NCI-H526 (cell line): ENCODE measurements at places on chromosomes 5 and 9.

DNA sequence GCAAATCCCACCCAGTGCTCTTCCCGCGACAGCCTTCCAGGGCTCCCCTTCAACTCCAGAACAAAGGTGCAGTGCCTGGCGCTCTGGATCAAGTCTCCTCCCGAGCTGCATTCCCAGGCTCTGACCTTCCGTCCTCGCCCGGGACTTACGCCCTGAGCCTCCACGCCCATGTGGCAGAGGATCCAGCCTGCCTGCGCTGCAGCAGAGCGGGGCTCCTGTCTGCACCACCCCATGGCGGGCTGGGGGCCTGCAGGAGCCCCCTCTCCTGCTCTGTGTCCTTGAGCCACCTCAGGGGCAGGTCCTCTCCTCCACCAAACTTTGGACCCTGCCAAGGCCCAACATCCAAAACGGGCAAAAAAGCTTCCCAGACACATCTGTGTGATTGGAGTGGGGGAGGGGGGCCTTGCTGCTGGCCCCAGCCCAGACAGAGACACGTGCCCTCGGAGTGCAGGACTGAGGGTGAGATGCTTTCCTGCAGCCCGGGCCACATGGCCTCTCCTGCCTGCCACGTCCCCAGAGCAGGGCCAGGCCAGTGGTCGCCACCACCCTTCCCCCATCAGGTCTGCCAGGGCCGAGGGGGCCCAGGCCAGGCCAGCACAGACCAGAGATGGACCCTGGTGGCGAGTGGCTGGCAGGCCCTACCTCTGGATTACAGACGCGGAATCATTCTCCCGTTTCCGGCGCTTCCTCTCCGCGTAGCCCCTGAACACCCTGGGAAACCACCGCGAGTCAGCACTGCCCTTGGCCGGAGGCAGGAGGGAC, 4.4 kb downstream of the NSMF start:
- no peak for DNase-seq

DNA sequence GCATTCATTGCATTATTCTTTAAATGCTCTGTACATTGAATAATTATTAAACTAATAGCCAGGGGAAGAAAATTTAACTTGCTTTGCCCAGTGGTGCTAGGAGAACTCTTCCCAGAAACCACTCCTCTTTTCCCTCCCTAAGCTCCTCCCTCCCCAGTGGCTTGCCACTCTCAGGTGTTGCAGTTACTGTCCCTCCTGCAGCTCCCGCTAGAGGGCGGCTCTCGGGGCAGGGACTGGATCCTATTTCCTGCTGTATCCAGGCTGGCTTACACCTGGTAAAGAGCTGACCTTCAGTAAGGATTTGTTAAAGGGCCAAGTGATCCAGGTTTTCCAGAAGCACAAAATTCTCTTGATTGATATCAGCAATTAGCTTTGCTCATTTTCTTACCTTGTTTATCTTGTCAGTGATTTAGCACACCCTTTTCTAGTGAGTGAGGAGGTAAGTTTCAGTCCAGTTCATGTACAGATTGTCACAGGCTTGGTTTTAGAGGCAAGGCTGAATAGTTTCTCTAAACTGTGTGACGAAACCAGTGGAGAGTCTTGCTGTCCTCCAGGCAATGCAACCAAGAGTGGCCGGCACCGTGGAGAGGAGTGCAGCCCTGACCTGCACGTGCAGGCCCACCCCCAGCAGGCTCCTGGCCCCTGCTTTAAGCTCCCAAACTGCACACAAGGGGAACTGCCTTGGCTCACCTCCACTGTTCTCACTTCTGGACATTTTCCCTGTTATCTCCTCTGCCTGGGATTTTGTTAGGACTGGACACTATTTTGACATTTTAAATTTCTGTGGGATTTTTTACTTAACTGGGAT, 423.8 kb downstream of the SPOCK1 start:
- DNase-seq: peak; percentile 70

DNA sequence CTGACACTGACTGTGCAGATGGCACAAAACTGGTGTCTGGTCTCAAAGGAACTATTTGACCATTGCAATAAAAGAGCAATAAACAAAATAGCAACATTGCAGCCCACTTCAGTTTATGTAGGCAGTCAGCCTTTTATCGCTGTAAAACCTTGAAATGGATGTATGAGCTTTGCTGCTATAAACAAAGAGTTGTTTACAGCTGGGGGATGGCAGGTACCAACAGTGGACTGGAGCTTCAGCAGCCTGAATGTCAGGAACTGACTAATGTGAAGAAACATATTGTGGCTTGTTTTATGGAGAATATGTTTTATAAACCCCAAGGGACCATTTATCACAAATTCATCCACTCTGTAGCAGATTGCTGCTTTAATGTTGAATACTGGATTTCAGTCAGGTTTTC, 78.0 kb downstream of the PTPRD start:
- DNase-seq: no peak

- DNase-seq: no peak
Measured at GRCh38 chr9:135078361-135078821, 9.1 kb upstream of the OLFM1 start.

- no peak for DNase-seq
Measured at GRCh38 chr5:61381968-61382367, 49.9 kb downstream of the ZSWIM6 start.

DNA sequence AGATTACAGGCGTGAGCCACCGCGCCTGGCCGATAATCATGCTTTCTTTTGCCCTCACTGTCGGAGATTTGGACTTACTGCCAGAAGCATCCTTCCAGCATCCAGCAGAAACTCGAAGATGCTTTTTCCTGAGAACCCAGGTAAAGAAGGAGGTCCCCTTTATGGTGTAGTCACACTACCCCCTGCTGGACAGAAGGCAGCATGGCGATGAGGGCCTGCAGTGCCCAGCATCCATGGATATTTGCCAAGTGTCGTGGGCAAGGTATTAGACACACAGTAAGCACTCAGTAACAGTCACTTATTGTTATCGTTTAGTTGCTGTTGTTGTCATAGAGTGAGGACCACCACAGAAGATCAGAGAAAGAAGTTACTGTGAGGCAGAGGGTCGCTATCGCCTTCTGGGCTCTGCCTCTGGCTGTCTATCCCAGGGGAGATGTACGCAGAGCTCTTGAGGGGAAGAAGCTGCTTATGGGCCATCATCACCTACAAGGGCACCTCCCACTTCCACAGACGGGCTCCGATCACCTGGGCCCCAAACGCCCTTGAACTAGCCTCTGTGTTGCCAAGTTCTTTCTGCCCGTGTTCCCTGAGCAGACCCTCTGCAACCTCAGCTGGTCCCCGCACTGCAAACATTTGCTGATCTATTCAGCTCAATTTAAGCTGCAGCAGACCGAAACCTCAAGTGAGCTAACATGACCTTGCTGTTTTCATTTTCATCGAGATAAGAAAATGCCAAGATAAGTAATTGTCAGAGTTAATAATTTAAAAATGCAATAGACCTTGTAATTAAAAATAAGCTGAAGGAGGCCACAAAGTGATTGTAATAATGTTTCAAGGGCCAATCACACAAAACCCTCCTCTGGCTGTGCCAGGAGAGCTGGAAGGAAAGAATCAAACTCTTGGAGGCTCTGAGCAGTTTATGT, 23.9 kb downstream of the C5orf15 start:
- DNase-seq: peak; percentile 68

GRCh38 chr9:37963936-37964739, 60.2 kb upstream of the SLC25A51 start:
- DNase-seq: peak; percentile 98

DNA sequence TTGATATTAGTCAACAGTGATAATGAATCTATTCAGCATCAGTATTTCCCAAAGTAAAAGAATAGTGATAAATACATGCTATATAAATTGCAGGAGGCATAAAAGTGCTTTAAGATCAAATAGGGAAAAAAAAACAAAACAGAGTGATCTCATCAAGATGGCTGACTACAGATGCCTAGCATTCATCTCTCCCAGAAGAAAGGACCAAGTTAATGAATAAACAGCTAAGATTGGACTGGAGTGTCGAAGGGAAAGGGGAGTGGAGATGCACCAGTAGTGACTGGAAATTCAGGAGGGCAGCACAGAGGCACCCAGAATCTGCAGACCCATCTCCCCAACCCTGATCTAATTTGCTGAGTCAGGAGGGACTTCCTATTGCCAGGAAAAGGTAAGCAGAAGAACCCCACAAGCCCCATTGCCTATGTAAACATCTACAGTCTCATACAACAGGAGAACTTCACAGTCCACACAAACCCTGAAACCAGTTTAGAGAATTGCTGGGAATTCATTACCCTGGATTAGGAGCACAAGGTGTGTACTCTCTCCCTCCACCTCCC, 699.4 kb downstream of the PTPRD start:
- no peak for DNase-seq

DNA sequence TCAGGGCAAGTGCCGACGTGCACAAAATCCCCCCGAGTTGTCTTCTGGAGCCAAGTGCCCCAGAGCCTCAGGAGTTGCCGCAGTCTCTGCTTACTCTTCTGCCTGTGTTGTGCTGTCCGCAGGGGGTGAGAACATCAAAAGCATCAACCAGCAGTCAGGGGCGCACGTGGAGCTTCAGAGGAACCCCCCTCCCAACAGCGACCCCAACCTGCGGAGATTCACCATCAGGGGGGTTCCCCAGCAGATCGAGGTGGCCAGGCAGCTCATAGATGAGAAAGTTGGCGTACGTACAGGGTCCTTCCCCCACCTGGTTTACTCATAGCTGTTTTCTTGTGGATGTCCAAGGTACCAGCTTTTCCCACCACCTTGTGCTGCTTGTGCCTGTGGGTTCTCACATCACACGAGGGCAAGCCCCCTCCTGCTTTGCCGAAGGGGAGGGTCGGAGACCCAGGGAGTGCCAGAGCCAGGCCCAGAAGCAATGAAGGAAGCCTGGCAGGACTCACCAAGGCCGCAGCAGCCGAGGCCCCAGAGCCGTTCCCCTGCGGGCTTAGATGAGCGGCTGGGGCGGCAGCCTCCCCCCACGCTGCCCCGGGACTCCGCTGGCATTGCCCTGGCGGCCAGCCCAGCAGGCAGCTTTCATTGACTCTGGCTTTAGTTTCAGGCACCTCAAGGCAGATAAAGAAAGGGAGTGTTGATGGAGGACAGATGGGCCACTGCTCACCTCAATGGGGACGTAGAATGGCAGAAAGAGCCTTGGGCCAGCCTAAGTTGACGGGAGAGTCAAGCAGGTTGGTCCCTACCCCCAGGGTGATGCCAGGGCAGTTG, 33.7 kb upstream of the PRDM12 start:
- no peak for DNase-seq

DNA sequence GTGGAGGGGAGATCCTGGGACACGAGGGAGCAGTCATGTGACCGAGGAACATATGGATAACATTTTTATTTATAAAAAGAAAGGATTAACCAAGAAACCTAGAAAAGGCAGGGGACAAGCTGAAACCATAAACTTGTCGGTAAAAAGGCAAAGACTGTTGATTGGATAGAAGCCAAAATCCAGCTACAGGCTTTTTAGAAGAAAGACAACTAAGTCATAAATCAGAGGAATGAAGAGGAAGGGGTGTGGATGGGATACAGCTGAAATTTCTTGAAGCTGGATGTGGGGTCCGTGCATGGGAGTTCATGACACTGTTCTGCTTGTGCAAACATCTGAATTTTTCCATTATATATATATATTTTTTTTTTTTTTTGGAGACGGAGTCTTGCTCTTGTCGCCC, 110.7 kb upstream of the PHYKPL start:
- DNase-seq: no peak

DNA sequence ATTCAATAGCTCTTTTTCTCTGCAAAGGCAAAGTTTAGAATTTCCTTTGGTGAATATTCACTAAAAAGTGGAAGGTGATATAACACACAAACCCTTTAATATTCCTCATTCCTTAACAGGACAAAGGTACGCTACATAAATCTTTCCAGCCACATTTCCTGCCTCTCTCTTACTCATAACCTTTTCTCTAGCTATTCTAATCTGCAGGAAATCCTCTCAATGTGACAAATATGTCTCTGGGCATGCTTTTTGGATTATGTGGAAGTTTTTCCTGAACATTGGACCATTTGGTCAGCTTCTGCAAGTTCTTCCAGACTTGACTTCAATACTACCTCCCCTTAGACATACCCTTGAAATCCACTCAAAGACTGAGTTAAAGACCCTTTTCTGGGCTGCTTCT, 186.3 kb upstream of the TUSC1 start:
- DNase-seq: no peak

DNA sequence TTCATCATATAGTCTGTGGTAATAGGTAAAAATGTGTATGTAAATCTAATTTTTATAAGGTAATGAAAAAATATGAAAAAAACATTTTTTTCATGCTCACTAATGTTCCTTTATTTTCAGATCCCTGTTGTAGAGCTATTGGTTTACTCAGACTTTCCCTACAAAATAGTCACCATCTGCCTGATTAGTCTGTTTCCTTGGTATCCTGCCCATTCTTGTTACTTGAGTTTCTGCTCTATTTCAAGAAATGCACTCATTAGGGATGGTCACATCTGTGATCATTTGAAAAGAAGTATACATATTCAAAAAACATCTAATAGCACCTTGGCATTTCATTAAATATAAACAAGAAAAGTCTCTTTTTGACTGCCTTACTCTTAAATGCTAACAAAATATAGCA, 21.6 kb upstream of the RASA1 start:
- no peak for DNase-seq

DNA sequence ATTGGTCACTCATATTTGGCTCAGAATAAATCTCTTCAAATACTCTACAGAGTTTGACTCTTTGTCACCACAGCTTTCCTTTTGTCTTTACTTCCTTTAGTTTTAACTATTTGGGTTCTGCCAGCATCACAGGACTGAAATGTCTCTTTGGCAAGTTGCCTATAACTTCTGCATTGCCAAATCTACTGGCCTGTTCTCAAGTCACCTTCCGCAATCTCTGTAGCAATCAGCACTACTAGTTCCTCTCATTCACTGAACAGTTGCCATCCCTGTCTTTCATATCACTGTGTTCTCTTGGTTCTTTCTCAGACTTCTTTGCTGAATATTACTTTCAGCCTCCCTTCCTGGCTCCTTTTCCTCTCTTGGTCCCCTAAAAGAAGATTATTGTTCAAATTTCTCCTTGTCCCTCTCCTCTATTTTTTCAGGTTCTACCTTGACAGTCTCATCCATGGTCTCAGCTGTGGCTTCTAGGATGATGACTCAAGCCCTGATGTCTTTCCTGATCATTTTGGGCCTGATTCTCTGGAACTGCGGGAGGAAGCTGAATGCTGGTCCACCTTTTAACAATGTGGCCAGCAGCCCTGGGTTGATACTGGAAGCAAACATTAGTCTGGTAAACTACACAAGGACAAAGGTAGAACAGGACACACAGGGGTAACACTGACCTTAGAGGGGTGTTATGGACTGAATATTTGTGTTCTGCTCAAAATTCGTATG, 44.0 kb upstream of the LIFR start:
- no peak for DNase-seq

DNA sequence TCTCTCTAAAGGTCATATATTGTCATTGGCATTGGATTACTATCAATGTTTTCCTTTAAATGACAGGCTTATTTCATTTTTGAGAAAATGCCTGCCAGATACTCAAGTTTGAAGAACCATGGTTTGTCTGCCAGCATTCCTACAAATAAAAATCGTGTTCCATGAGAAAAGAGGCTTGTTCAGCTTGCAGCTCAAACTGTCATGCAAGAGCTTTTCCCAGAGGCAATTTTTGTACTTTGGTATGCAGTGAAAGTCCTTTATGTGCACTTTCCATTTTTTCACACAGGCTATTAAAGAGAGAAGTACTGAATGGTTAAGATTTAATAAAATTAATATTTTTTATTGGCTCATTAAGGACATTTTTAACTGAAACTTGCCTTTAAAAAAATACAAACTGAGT, 110.4 kb downstream of the FBXO4 start:
- DNase-seq: no peak
